Stimulated activated CD8-positive, alpha-beta memory T cell treated with anti-CD3 and anti-CD28 coated beads, Interleukin-15, amount 100 ng/mL, for 48 hours (primary cell): ENCODE measurements at places on chromosomes 12 and 14.
A peak's percentile ranks its signal among the peaks of the same experiment; 100 is the strongest.

GRCh38 chr12:9143929-9144729 is 28.4 kb upstream of the A2M start:
- no peak for DNase-seq

DNA sequence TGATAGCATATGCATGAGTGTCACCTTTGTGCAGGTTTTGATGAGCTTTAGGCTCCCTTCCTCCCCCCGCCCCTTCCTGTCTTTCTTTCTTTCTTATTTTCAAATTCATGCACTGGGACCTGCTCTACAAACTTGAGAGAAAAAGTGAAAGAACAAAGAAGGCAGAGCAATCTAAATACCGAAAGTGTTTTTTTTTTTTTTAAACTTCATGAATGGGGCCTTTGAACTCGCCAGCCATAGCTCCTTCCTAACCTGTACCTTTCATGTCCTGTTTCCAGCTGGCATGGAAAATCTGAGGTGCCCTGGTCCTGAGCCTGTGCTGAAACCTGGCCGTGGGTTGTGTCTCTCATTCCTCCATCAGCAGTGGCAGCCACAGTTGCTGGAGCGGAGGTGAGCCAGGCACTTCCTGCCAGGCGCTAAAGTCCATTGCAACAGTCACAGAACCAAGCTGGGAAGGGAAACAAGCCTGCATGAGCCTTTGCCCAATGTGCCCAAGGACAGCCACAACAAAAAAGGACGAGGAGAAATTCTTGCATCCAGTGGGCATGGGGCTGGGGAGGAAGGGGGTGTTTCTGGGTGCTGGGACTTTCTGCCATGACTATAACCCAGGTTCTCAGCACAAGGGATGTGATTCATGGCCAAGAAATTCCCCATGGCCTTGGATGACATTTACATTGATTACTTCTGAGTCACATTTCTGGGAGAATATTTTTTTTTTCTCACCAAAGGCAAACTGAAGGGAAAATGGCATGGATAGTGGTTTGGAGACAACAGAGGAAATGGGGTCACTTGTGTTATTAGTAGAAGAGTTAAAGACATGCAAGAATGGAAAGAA is 102.7 kb downstream of the TMEM30B start:
- DNase-seq = peak; percentile 36

GRCh38 chr12:46266869-46267574 is 1.8 kb downstream of the SLC38A1 start:
- DNase-seq = peak; percentile 32

GRCh38 chr12:25427337-25428249 is 125.5 kb downstream of the LMNTD1 start:
- DNase-seq = no peak

- DNase-seq = no peak
Observed at GRCh38 chr12:19058235-19059021, 71.1 kb upstream of the PLEKHA5 start.

DNA sequence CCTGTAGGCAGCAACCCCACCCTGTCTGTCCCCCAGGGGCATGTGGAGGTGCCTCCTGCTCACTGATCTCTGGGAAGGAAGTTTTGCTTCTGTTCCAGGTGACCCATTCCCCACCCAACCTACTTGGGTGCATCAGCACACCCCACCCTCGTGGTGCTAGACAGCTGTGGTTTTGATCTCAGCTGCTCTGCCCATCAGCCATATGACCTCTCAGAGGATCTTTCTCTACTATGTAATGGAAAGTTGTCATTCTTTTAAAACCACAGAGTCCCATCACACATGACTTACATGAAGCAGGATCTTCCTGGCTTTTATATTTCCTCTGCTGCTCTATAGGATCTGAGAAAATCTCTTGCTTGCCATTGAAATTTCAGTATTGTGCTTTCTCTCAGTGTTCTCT is 13.5 kb upstream of the KRT82 start:
- DNase-seq = no peak

- DNase-seq = no peak
Observed at GRCh38 chr14:104555430-104556255, 23.9 kb upstream of the C14orf180 start.

DNA sequence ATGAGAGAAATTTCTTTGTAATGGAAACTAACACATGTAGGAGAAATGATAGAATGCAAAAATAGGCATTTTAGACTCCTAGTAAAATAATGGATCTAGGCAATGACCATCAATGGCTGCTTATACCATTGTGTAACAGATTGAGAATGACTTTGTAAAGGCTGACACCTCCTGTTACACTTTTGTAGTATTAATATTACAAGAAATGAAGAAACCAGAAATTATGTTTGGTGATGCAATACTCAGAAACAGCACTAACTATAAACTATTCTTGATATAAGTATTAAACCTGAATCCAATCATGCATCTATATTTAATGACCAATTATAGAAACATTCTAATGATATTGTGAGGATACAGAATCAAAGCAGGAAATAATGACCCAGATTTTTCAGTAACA is 108.5 kb upstream of the CNTN1 start:
- DNase-seq = no peak
